Activated T-cell treated with anti-CD3 and anti-CD28 coated beads, Interleukin-2, amount 50 U/mL, for 48 hours (primary cell): ENCODE measurements at places on chromosomes 16 and 17.

DNA sequence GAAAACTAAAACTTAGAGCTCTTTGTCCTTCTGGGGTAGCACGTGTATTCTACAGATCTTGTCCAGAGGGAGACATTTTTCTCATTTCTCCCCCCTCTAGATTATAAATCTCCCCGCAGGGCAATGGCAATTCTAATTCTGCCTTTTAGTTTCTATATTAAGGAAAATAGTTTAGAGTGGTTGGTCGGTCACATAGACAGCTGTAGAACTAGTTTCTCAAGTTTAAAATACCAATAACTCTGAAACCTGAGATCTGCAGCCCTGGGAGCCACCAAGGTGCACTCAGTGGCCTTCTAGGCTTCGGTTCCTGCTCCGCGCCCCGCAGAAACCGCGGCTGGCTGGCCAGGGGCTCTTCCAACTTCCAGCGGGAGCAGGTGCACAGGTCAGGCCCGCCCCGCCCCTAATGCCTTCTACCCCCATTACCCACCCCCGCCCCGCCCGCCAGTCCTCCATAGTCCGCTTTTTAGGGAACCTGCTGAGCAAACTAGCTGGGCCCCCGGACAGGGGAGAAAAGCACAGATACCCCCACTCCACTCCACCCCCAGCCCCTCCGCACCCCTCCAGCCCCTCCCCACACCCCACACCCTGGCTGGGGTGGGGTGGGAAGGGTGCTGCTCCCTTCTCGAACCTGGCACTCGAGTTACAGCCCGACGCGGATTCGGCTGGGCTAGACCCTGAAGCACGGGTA lies 431 bp downstream of the SLFN11 start:
- no peak for DNase-seq

DNA sequence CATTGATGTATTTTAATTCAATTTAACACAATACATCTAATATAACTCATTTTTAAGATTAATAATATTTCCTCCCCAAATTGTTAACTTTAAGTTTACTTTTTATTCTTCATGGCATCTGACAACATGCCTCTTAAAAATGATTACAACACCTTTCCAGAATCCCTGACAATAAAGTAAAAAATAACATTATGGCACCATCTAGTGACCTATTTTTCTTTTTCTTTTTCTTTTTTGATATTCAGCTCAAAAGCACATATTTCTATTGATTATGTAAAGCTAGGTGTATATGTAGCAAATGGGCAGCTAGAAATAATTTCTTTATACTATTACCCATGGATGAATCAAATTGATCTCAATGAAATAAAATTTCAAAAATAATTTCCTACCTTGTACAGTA lies 834.3 kb upstream of the CDH8 start:
- DNase-seq: no peak

DNA sequence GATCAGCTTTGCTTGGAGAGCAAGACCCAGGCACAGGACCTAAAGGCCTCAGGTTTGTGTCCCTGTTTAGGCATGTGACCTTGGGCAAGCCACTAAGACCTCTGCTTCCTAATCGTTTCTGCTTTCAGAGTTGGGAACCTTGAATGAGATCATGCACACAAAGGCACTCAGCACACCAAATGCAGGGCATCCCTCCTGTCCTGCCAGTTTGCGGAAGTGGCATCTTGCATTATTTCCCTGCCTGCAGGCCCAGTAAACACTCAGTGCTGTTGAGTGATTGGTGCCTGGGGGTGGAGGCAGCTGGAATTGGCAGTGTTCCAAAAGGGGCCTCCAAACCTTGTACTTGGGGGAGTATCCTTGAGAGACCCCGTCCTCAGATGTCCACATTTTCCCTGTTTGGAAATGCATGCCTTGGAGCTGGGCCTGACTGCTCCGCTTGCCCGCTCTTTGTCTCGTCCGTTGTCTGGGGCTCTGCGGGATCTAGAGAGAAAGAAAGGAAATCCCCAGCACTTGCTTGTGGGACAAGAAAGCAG lies 28.7 kb downstream of the MRM1 start:
- no peak for DNase-seq

GRCh38 chr17:20066253-20066652 lies 57.1 kb downstream of the SPECC1 start:
- no peak for DNase-seq

GRCh38 chr16:4697848-4698291 lies 4.5 kb downstream of the NUDT16L1 start:
- no peak for DNase-seq

GRCh38 chr17:50345432-50346312 lies at the start of gene XYLT2:
Gene XYLT2 (plus strand): TSS chr17:50346126. CDS start chr17:50346141, 15 bp downstream.
- peak; percentile 92 for DNase-seq

DNA sequence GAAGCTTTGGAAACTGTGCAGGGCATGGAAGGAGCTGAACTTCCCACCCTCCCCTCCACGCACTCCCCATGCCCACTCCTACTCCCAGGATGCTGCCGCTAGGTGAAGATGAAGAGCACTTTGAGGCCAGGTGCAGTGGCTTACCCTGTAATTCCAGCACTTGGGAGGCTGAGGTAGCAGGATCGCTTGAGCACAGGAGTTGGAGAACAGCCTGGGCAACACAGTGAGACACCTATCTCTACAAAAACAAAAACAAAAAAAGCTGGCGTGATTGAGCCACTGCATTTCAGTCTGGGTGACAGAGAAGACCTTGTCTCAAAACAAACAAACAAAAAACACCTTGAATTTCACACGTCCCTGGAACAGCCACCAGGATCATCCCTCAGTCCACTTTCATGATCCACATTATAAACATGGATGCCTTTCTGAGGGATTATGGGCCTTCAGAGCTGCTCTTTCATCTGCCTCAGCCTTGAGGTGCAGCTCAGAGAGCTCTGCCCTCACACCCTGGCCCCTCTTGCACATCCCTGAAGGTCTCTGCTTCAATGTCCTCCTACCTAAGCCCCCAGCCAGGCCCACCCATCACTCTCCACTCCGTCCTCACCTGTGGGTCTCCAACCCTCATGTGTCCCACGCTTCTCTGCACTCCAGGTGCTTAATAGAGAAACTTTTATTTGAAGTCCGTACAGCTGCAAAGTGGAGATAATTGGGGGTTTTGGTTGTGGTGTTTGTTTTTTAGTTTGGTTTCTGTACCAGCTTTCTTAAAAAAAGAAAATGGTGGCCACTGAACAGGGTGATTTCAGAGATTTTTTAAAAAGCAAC lies 25.8 kb downstream of the PHB1 start:
- no peak for DNase-seq

GRCh38 chr16:22386976-22387375 lies 12.6 kb upstream of the CDR2 start:
- no peak for DNase-seq

GRCh38 chr17:44363613-44364159 lies at the start of gene FAM171A2:
Gene FAM171A2 (minus strand): TSS chr17:44363853. CDS start chr17:44363714, 139 bp downstream.
- DNase-seq: peak; percentile 74

GRCh38 chr16:4411684-4412083 lies 4.7 kb downstream of the CORO7 start:
- DNase-seq: no peak

GRCh38 chr17:65022751-65023700 lies 33.5 kb downstream of the GNA13 start:
- DNase-seq: no peak

- DNase-seq: no peak
Measured at GRCh38 chr16:66617010-66617434, 12.5 kb downstream of the CMTM3 start.

DNA sequence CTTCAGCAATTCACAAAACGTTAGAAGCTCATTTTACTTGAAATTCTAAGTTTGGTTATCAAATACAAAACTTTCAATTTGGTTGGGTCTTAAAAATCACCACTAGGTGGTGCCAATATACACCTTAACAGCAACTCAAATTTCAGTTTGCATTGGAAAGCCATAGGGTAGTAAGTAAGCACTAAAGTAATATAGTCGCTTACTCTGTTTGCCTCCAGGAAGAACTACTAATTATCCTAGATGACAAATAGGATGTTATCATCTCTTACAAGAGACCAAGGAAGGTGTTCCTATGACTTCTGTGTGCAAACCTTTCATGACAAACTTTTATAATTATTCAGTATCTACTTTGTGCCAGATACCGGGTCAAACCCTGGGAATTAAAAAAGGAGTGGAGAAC lies 93.3 kb downstream of the MYO1D start:
- no peak for DNase-seq

GRCh38 chr17:79132271-79133064 lies 57.8 kb downstream of the ENGASE start:
- no peak for DNase-seq

DNA sequence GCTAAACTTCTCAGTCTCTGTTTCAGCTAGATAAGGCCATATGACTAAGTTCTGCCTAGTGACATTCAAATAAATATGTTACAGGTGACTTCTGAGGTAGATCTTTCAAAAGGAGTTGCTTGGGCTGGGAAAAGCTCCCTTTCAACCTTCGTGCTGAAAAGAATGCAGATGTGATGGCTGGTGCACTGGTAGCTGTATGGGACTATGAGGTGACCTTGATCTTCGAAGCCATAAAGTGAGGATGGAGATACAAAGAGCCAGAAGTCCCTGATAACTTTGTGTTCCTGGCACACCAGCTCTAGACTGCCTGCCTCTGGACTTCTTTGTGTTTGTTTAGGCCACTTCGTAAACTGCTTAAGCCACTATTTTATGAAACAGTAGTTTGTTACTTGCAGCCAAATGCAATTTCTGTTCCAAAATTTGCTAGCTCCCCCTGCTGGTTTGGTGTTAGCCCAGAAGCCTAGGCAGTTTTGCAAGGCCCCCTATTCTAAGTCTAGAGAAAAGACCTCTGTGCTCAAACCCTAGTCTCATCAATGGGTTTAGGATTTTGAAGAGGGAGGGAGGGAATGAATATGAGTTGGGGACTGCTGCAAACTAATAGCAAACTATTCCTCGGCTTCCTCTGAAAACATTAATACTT lies 23.3 kb upstream of the ERCC4 start:
- DNase-seq: no peak

DNA sequence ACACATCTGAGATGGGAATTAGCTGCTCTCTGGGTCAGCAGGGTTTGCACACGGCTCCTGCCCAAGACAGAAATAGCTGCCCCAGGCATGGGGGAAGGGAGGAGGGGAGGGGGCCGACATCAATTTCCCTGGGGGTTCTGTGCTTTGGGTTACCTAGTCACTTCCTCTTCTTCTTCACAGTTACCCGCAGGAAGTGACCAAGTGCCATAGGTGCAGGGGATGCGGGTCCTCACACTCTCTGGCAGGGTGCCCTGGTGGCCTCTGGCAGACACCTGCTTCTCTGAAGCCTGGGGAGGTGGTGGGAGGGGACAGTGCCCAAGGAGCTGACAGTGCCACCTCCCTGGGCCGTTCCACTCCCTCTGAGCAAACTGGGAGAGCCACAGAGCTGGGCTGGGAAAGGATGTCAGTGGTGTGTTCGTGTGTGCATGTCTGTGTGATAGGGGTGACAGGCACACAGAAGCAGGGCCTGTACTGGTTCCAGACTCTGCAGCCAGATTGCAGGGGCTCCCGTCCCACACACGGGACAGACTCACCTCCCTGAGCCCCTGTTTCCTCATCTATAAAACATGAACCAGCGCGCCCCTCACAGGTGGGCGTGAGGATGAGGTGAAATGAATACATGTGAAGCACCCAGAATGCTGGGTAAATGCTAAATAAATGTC lies 18.2 kb downstream of the SCN4A start:
- DNase-seq: peak; percentile 50
